ENCODE measurements at places on chromosomes 4 and X.

DNA sequence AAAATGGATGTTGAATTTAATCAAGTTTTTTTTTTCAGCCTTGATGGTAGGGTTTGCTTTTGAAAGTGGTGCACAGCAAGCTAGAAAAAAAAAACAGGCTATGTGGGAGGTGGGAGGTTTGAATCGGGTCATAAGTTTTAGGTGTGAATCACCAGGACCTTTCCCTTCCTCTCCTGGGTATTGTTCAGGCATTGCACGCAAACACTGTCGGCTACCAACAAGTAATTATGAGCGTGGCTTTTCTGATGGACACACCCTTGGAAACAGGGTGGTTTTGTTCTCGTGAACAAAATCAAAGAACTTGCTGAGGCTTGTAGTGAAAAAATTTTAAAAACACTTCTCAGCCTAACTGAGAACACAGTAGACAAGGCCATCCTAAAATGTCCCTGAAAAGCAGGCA lies 18.1 kb downstream of the PIR start:
- no peak for DNase-seq

GRCh38 chr4:14994242-14994641 lies 8.0 kb upstream of the CPEB2 start:
- no peak for DNase-seq

- peak; percentile 22 for DNase-seq
Measured at GRCh38 chr4:164731827-164732474, 22.0 kb upstream of the SMIM31 start.

- no peak for DNase-seq
Measured at GRCh38 chr4:174340714-174341113, 57.0 kb downstream of the CEP44 start.

- no peak for DNase-seq
Measured at GRCh38 chrX:24098932-24099331, 44.2 kb downstream of the EIF2S3 start.

DNA sequence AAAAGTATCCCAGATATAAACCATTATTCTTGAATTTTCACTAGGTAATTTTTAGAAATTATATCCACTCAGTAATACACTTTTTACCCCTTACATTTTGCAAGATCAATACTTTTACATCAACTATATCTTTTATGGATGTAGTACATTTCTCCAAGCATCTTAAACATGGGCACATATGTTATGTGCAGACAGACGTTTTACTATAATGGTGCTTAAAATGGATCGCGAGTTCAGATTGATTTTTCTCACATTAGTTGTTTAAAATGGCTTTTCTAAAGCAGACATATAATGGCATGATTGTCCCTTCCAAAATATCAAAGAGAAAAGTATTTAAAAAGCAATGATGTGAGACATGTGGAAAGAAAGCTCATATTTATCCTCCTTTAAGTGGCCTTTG lies 786.1 kb downstream of the PDHA2 start:
- DNase-seq, result no peak

DNA sequence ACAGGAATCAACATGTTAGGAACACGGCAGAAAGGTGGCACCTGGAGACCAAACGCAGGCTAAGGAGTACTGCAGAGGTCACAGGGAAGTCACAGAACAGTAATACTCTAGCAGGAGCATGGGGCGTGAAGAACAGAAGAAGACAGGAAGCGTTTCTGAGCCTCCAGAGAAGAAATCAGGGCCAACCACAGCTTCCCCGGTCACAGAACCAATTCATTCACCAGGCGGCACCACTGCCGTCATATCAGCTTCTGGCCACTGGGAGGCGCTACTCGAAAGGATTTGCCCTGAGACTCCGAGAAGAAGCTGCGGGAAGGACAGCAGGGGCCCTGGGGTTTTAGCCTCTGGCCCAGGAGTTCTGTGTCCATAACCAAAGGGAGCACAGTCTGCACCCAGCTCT lies 78.0 kb upstream of the DRD5 start:
- DNase-seq, result no peak

DNA sequence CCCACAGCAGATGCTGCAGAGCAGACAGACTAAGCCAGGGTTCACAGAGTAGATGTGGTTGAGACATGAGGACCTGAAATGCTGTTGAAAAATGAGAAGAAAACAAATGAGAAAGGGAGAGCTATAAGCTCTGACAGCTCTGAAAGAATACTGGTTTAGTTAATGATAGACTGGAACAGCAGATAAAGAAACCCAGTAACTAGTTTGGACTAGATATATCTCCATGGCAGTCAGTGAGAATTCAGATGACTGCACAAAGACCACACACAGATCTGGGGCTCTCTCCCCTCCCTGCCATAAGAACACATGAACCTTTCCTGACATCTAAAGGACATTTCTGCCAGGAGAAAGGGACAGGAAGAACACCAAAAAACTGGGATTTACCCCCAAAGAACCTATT lies 8.2 kb downstream of the NAA11 start:
- no peak for DNase-seq

DNA sequence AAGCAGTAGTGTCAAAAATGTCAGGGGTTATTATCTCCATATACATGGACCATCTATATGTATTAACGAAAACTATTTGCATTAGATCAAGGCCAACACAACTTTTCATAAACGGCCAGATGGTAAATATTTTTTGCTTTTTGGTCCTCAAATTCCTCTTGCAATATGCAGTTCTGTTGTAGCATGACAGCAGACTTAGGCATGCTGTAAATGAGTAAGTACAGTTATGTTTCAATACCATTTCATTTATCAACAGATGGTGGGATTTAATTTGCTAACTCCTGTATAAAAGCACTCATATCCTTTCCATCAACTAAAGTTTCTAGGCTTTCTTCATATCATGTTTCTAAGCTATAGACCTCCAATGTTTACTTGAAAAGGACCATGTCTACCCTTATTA lies 208.1 kb downstream of the ANKRD50 start:
- DNase-seq, result no peak

- no peak for DNase-seq
Measured at GRCh38 chr4:7852568-7853185, 87.0 kb downstream of the AFAP1 start.

All from ovary (tissue), 10 donors.